Neural crest cell (in vitro differentiated cells): ENCODE measurements at places on chromosomes 12 and 14.

DNA sequence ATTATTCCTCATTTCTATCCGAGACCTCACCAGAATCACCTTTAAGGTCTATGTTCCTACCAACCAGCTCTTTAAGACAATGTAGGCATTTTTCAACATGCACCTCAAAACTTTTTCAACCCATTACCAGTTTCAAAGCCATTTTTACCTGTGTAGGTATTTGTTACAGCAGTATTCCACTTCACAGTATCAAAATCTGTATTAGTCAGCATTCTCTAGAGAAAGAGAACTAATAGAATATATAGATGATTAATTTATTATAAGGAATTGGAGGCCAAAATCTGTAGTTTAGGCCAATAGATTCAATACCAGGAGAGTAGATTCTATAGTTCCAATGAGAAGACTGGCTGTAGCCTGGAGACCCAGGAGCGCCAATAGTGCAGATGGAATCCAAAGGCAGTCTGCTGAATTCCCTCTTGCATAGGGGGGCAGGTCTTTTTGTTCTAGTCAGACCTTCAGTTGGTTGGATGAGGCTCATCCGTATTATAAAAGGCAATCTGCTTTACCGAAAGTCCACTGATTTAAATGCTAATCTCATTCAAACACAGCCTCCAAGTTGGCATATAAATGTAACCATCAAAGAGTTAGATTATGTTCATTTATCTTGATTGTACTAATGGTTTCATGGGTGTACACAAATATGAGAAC lies 151.6 kb upstream of the SYT1 start:
- DNase-seq: no peak

GRCh38 chr14:81427348-81428058 lies 27.4 kb upstream of the STON2 start:
- no peak for DNase-seq

DNA sequence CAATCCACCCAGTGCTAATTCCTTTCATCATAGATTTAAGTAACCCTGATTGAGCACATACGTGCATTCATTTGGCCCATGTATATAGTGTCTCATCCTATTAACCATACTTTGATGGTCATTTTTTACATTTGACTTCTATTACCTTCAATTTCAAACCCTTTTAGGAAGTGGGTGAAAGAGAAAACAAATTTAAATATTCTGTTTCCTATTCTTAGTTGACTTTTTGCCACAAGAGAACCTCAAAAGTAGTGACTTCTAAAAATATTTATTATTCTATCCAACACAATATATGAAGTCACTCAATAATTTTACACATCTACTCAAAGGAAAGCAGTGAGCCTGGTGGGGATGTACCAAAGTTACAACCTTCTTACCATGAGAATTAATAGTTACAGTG lies 164.9 kb downstream of the CEP128 start:
- DNase-seq: no peak

- no peak for DNase-seq
Observed at GRCh38 chr14:91410771-91411536, 6.7 kb downstream of the CCDC88C start.

DNA sequence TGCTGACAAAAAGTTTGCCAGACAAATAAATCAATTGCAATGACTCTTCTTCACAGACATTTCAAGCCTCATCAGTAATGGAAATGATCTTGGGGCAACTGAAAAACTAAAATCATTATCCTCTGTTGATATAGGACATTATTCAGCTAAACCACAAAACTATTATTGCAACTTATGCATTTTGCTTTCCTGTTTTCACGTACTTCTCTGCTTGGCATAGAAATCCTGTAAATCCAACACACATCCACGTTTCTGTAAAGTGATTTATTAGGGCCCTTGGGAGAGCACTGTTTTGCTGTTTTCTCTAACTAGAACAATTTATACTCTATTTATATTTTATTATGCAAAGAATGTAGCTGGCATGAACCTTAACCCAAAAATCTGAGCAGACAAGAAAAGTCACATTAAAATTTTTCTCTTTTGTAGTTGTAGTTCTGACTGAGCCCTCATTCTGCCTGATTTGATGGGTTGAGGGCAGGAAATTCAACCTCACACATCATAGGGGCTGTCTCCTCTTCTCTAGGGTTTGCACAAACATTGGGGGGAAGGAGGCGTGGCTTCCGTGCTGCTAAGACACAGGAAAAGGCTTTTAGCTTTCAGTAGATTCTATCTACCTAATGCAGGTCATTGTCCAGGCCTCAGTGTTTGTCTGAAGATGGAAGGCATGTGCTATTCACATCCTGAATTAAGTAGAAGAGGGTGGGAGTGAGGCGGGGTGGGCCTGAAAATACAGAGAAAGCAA lies 11.5 kb upstream of the NUP107 start:
- DNase-seq: no peak

DNA sequence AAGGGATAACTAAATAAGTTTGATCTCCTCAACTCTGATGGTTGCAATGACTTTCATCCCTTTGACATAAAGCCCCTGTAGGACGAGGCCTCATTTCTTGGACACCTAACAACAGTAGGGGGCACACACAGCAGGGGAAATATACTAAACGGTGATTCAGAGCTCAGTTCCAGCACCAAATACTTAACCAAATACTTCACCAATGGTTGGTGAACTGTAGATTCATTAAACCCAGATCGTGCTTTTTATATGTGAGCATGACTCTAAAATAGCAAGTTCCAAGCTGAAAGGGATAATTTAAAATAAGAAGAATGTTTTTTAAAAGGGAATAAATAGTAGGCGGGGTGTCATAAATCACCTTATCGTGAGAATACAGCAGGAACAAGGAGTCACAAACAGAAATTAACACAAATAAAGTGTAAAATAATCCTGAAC lies 53.2 kb downstream of the ATG2B start:
- DNase-seq: no peak

DNA sequence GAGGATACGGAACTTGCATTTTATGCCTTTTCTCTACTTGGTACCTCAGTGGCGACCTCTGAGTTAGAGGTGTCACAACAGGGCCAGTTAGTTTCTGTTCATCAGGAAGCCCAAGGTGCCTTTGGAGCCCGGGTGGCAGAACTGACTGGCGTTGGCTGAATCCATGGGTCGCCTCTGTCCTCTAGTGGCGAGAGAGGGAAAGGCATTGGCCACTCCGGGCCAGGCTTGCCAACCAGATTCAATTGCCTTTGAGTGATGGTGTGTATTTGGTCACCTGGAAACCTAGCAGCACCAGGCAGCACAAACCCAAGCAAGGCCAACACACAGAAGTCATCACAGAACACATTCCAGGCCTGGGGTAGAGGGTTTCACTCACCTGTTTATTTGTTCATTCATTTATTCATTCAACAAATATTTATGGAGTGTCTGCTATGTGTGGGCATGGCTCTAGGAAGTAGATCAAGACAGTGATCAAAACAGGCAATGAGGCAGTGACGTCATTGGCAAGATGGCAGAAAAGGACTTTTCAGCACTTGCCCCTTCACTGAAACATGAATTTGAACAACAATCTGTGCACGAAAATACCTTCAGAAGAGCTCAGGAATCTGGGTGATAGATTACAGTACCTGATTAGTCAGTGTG lies 40.5 kb upstream of the KCNA5 start:
- DNase-seq: peak; percentile 68

GRCh38 chr12:68539615-68539952 lies 71.1 kb upstream of the RAP1B start:
- no peak for DNase-seq
